Gastrocnemius medialis (tissue), 4 donors: ENCODE measurements at places on chromosomes 7 and 10.

DNA sequence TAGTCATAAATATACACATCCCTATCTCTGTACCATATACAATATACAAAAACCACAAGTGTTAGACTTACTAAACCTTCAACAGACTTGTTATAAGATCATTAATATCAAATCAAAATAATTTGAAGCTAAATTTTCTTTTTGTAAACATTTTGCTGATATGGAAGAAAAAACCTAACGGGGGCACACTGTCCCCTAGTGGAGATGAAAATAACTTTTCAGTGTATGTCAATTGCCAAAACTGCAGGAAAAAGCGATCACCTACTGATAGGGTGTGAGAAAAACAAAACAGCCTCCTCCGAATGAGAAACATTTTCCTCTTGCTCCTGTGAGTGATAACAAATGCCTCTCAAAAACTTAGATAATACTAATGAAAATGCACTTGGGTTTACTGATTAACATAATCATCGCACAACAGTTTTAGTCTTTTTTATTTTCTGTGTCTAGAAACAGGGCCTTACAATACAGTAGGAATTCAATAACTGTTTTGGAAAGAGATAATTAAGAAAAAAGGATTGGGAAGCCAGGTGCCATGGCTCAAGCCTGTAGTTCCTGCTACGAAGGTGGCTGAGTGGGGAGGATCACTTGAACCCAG is 322.7 kb downstream of the CRPPA start:
- no peak for DNase-seq

DNA sequence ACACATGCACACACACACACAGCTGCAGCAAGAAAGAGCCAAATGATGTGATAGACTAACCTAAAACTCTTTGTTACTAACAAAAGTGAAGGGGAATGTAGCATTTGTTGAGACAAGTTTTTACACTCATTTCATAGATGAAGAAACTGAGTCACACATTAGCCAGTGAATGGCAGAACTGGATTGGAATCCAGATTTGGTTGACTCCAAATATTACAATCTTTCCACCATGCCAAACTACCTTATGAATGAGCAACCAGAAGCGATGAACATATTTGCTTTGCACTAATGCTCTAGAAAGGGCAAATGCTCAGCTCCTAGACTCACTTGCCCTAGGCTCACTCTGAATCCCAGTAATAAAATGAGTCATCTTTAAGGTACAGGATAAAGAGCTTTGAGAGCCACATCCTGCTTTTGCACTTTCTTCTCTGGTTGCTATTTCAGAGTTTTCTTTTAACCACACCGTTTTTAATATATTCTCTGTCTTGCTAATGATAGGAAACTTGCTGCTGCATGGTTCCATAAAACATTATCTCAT is 111.9 kb downstream of the GPAM start:
- DNase-seq: no peak

DNA sequence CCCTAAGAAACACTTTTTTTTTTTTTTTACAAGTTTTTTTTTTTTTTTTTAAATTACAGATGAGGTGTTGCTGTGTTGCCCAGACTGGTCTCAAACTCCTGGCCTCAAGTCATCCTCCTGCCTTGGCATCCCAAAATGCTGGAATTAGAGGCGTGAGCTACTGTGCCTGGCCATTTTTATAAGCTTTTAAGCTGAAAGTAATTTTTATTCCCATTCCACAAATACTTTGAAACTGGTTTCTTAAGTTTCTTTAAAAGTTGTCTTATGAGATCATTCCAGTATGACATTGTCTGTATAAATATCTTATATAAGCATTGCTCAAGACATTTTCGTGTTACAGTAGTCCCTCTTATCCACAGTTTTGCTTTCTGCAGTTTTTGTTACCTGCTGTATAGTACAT is 61.4 kb upstream of the CYP26C1 start:
- DNase-seq: no peak

DNA sequence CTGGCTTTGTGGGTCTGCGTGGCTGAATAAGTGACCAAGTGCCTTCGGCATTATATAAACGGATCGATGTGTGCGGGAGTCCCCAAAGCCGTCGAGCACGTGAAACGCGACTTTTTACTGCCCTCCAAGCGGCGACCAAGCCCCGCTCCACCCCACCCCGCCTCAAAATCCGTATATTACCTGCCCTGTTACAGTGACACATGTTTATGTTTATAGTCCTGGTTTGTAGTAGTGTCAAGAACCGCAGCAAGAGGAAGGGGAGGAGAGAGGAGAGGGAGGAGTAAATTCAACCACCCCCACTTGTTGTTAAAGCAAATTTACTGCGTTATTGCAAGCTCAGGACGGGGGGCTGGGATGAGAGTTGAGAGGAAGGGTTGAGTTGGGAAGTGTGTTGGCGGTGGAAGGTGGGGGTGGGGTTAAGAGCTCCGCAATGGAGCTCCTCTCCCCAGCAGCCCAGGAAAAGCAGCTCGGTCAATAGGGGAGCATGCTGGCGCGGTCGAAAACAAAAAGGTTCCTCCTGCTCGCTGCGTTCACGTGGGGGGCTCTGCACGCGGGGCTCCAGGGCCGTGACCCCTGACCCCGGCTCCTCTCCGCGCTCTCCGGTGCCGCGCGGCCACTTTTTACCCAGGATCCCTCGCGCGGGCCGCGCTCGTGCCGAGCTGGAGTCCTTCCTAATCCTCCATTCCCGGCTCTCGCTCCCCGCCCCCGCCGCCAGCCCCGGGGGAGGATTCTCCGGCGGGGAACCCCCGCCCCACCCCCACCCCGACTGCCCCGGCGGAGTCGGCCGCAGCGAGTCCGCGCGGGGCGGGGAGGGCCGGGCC is at the start of gene SKIDA1:
TSS of gene SKIDA1 (minus strand) at position 316 of the 821 bp plus-strand sequence. CDS start 7,860 bp downstream, outside the sequence.
- peak; percentile 89 for DNase-seq

DNA sequence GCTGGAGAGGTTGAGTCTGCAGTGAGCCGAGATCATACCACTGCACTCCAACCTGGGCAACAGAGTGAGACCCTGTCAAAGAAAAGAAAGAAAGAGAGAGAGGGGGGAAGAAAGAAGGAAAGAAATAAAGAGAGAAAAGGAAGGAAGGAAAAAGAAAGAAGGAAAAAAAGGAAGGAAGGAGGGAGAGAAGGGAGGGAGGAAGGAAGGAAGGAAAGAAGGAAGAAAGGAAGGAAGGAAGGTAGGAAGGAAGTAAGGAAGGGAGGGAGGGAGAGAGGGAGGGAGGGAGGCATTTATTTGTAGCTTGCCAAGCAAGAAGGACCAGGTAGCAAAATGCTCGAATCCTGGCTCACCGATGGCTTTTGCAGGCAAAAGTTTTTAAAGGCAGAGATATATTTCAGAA is 74.5 kb upstream of the BAIAP2L1 start:
- DNase-seq: no peak

- no peak for DNase-seq
These were observed 126.8 kb downstream of the MAD1L1 start for GRCh38 chr7:2105917-2106316.

- no peak for DNase-seq
These were observed 1062.0 kb downstream of the XPNPEP1 start for GRCh38 chr10:108861181-108861754.

GRCh38 chr7:1950452-1951158 is 280.5 kb downstream of the ELFN1 start:
- no peak for DNase-seq

DNA sequence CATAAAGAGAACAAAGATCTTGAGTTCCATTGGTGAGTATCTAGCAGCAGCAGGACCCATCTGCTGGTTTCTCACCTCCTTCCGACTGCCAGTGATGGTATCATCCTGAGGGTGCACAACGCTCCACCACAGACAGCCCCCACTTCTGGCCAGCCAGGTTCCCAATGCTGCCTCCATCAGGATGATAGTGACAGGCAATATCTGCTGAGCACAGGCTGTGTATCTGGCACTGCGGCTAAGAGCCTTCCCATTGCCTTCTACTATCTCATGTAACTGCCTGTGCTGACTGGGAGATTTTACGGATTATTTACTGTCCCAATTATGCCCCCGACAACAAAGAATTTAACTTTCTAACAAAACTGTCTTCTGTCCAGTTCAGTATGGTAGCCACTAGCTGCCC is 352.4 kb upstream of the AOAH start:
- DNase-seq: no peak

GRCh38 chr10:2817940-2818636 is 249.3 kb upstream of the PFKP start:
- DNase-seq: no peak

- DNase-seq: no peak
These were observed 189.0 kb downstream of the COBL start for GRCh38 chr7:51127618-51127904.

GRCh38 chr7:16880554-16880953 is 1.2 kb downstream of the AGR3 start:
- no peak for DNase-seq

DNA sequence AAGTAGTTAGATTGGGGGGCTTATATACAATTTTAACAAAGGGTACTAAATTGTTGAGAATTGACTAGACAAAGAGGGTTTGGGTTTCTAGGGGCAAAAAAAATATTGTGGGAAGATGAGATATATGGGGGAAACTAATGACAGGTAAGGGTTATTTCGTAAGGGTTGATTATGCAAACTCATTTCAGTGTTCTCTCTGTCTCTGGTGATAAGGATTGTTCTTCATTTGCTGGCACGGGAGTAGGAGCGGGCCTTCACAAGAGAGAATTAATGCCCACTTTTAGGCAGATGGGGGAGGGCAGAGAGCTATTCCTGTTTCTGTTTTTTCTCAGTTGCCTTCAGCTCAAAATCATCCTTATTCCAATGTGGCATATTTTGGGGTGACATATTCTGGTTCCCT is 258.4 kb downstream of the EXOC4 start:
- no peak for DNase-seq

- DNase-seq: no peak
These were observed 35.0 kb downstream of the RAMP3 start for GRCh38 chr7:45192621-45193041.

DNA sequence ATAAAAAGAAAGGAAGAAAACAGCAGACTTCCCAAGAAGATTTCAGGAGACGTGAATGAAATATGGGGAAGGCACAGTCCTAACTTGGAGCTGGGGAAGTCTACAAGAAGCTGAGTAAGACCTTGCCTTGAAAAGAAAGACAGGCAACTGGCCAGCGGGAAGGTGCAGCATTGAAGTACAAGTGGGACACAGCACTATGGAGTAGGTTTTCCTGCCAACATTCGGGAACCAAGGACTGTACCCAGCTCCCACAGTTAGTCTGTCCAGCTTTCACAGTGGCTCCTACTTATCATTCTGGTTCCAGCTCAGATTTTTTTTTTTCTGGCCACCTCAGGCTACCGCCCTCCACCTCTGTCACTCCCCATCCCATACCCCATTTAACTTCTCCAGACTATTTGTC is 10.0 kb downstream of the HPS1 start:
- DNase-seq: no peak

DNA sequence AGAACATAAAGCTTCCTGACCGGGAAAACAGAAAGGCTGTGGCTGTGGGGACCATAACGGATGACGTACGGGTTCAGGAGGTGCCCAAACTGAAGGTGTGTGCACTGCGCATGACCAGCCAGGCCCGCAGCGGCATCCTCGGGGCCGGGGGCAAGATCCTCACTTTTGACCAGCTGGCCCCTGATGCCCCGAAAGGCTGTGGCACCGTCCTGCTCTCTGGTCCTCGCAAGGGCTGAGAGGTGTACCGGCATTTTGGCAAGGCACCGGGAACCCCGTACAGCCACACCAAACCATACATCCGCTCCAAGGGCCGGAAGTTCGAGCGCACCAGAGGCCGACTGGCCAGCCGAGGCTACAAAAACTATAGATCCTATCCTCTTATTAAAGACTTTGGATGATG is 179.3 kb downstream of the PTN start:
- no peak for DNase-seq

- no peak for DNase-seq
These were observed 65.8 kb downstream of the MGMT start for GRCh38 chr10:129532838-129533237.

DNA sequence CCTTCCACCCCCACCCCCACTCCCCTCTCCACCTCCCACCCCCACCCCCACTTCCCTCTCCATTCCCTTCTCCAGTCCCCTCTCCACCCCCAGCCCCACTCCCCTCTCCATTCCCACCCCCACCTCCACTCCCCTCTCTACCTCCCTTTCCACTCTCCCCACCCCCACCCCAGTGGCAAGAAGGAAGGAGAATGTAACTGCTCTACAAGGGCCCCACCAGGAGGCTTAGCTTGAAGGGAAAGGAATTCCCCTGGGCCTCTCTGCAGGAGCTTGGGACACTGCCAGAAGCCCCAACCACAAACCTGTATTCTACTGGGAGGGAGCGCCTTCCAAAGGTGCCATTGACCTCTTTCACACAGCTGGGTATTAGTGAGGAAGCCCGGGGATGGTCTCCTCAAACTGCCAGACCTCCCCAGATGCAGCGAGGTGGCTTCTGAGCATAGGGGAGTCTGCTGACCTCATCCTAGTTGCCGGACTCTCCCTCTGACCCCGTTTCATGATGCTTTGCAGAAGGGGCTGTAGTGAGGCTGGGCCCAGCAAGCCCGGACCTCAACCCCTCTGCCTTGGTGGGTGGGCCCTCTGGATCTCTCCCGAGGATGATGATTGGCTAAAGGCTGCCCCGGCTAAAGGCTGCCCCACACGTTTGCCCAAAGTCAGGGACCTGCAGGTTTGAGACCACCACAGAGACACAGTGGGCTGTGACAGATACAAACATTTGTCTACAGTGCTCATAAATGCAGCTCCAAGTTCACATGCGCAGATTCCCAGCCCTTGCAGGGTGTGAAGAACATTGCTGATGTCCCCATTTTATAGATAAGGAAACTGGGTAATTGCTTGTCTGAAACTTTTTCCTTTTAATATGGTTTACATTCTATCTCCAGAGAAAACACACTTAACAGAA is 2.9 kb downstream of the DEPP1 start:
- DNase-seq: no peak

DNA sequence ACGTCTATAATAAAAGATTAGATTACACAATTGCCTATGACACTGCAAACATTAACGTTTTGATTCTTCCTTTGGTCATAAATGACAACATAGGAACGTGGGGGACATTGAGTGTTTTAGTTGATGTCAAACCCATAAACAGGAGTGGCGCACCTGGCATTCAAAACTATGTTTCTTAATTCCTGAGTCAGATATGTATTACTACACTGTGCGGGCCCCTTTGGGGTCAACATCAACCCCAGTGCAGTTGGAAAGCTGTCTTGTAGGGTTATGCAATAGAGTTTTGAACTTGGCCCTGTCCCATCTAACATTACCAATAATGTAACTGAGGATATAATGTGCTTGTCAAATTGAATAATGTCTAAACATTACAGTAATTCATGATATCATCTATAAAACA is 156.5 kb downstream of the CSTF2T start:
- DNase-seq: peak; percentile 34

- DNase-seq: no peak
These were observed 89.9 kb upstream of the KCNMA1 start for GRCh38 chr10:77727481-77727880.

DNA sequence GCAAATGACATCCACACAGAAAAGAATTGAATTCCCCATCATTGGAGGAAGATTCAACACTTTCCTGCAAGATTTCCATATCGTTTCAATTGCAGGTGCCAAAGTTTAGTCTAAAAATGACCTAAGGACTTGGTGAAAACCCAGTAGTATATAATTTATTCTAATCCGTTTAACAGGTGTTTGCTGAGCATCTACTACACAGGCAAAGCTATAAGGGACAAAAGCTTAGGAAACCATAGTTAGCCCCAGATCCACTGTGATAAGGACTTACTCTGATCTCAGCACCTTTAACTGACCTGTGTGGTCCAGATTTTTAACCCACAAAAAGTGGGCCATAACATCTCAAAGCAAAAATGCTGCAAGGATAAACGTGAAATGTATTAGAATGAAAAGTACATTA is 19.1 kb downstream of the UBE2H start:
- no peak for DNase-seq

GRCh38 chr10:80443531-80443974 is 10.6 kb upstream of the TSPAN14 start:
- no peak for DNase-seq

- no peak for DNase-seq
These were observed 28.6 kb downstream of the LSMEM1 start for GRCh38 chr7:112509402-112509801.
